ENCODE measurements at places on chromosomes 12 and 14. TPM values are rescaled to one million over a fixed set of nuclear protein-coding genes. Genes with fewer than 3 reads are reported as not detected.
A peak's percentile ranks its signal among the peaks of the same experiment; 100 is the strongest.

GRCh38 chr14:66708267-66708666 lies 200.3 kb downstream of the GPHN start:
- ATAC-seq, result no peak

DNA sequence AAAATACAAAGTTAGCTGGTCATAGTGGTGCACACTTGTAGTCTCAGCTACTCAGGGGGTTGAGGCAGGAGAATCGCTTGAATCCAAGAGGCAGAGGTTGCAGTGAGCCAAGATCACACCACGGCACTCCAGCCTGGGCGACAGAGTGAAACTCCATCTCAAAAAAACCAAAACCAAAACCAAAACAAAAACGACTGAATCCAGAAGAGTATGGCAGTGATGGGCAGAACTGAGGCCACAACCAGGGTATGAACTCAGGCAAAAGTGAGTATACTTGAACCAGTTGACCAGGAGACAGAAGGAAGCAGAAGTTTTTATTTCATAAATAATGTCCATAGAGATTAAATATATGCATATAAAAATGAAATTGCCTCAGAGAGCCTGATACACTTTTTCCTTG lies 620.0 kb upstream of the SEL1L start:
- no peak for ATAC-seq

- ATAC-seq, result peak; percentile 61
These were observed 58.1 kb upstream of the PCED1B start for GRCh38 chr12:47021298-47021697.

MORN3 gene
- 2.5 TPM for total RNA-seq

GRCh38 chr14:73463411-73463810 lies 5.1 kb upstream of the NUMB start:
- peak; percentile 67 for ATAC-seq

DNA sequence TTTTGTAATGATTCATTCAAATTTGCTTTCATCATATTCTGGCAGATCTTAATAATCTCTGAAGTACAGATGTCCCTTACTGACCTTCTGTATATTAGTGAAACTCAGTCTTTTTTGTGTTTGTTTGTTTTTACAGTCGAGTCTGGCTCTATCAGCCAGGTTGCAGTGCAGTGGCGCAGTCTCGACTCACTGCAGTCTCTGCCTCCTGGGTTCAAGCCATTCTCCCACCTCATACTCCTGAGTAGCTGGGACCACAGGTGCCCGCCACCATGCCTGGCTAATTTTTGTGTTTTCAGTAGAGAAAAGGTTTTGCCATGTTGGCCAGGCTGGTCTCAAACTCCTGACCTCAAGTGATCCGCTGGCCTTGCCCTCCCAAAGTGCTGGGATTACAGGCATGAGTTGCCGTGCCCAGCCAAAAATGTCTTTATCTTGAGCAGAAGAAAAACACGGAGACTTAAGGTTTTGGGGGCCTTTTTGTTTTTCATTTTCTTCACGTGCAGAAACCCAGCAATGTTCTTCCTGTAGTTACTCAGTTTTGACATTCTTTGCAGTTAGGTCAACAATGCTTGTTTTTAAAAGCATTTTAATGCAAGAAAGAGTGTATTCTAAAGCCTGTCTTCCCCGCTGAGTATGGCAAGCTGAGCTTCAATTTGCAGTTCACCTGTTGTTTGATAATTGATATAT lies 79.5 kb downstream of the FAR2 start:
- ATAC-seq, result no peak

RTL1 gene
- total RNA-seq, result not detected

DNA sequence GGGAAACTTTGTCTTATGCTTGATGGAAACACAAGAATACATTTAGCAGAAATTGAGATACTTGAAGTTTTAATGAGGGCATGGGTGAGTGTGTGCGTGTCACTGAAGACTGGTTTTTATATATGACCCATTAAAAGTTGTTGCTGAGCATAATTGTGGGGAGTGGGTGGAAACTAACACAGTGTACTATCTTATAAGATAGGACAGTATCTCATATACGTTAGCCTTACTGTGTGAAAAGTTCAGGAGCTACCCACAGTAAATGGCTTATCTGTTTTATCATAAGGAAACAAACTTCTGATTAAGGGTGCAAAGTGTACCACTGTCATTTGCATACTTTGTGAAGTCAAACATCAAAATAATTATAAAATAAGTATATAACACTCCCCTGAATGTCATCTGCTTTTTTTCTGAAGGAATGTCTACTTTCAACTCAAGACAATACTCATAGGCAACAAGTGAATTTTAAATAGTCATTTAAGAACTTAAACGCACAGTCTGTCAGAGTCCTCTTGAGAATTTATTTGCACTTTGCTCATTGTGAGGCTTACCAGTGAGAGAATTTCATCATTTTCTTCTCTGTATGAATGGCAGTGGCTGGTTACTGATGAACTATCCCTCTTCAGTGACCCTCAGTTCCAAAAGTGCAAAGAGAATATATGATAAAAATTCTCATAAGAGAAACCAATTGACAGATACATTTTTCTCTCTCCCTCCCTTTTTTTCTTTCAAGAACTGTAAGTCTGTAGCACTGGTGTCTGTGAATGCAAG lies 4.2 kb downstream of the PDE3A start:
- no peak for ATAC-seq

- ATAC-seq, result no peak
These were observed 41.5 kb upstream of the FBXO21 start for GRCh38 chr12:117231750-117232149.

SIX6 gene
- total RNA-seq, result not detected

DNA sequence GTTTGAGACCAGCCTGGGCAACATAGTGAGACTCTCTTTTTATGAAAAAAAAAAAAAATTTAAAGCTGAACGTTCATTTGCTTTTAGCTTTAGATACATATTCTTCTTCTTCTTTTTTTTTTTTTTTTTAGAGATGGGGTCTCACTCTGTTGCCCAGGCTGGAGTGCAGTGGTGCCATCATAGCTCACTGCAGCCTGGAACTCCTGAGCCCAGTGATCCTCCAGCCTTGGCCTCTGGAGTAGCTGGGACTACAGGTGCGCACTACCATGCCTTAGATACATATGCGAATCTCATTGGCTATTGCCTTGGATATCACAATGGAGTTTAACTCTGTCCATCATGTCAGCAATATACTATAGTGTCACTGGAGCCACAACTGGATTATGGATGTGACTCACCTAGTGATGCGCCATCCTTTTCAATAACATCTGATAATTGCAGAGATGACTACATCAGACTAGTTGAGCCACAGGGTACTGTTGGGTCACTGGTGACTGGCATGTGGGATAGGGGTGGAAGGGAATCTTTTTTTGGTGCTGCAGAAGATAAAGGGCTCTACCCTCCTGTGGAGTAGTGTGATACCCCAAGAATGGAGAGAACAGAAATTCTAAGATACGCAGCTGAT lies 2.7 kb upstream of the ADIPOR2 start:
- ATAC-seq, result no peak

MSI1 gene
- total RNA-seq, result 0.24 TPM

GRCh38 chr14:101849125-101849524 lies 87.6 kb downstream of the PPP2R5C start:
- no peak for ATAC-seq
